ENCODE measurements at places on chromosomes 13 and 19.

- no peak for ATAC-seq
These were observed 1.3 kb downstream of the PGLYRP1 start for GRCh38 chr19:46021531-46022041.

GRCh38 chr13:101579281-101579802 lies 126.9 kb downstream of the ITGBL1 start:
- ATAC-seq: no peak

GRCh38 chr19:28372576-28373247 lies 840.2 kb downstream of the UQCRFS1 start:
- ATAC-seq: no peak

DNA sequence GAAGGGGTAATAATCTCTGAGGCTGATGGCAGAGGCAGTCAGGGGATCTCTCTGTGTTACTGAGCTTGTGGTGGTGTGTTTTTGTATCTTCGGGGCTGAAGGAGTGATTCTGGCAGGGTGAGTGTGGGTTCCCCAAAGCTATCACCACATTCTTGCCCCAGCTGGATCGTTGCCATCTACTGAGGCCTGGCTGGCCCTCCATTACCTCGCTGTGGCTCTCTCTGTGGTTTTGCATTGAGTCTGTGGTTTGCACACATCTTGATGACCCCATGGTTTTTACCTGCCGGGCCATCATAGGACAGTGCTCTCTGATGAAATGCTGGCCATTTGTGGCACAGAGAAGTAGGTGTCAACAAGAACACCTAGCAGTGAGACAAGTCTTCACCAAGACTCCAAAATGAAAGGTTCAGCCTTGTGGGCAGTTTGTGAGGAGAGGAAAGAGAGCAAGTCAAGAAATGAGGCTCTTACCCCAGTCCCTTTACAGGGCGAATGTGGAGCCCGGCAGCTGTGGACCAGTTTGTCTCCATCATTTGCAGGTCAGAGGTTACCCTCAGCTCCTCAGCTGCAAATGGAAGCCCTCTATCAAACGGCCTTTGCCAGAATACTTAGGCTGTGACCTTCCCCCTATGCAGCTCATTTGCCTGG lies 69.0 kb upstream of the NPAS1 start:
- ATAC-seq: no peak

- ATAC-seq: no peak
These were observed 1.8 kb downstream of the F2RL3 start for GRCh38 chr19:16890461-16891184.

DNA sequence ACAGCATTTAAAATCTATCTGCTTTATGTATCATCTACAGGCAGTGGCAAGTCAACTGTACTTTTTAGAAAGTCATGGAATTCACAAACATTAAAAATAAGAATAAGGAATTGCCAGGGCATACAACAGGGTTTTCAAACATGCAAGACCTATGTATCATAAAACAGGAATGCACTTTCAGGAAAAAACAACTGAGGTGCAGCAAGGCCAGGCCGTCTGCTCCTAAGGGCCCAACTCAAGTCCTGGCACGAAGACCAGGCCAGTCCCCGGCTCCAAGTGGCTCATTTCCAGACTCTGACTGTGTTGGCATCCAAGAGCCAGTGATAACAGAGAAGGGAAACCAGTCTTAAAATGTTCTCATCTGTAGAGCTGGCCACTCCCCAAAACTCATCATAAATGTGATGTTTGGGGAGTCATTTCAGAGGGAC lies 7.1 kb downstream of the RFX2 start:
- ATAC-seq: no peak

Data from stimulated activated memory B cell treated with anti-CD40 and anti-IgM and Interleukin-4, amounts not matched to agents 10 μg/mL and 1 μg/mL and 100 μg/mL, for 72 hours (primary cell).